ENCODE measurements at places on chromosomes 5 and 9.

GRCh38 chr9:95667789-95668188, 151.0 kb upstream of the PTCH1 start:
- DNase-seq: no peak

DNA sequence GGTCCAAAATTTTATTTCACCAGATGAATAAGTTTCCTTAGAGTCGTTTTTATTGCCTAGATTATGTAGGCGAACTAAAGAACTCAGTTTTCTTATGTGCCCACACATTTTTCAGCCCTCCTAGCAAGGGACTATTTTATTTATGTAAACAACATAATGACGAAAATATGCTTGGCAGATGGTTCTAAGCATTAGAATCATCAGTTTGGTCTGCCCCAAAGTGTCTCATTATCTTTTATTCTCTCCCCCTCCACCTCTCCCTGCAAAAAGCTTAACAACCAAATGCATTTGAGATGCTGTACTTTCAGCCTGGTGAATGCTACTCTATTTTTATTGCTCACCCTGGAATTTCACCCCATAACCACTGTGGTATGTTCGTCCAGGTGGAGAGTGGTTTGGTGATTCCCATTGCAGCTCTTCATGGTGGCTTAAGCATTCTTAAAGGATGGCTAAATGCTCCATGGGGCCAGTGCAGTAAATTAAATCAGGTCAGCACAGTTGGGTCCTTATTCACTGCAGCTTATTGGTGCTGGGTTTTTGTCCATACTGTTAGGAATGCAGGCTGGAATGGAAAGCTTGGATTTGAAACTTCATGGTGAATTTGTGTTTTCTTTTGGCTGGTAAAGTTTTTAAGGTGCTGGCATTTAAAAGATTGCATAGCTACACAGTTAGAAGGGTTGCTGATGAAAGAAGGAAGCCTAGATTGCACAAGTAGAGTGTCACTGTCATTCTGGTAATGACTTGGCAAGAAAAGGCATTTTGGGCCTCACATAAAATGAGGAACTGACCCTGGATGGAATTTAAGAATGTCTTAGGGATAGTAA, 39.2 kb downstream of the TLE4 start:
- no peak for DNase-seq

DNA sequence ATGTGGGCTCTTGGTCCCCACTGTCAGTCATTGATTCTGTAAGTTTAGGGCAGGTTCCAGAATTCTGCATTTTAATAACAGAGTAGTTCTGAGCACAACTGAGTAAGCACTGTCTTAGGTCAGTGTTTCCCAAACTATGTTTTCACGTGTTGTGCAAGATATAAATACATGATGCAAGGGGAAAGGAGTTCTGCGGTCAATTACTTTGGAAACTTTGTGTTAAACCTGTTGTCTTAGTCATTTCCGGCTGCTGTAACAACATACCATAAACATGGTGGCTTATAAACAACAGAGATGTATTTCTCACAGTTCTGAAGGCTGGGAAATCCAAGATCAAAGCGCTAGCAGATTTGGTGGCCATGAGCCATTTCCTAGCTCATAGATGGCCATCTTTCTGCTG, 69.8 kb downstream of the EQTN start:
- DNase-seq: no peak

- no peak for DNase-seq
Observed at GRCh38 chr9:88826771-88827181, 164.5 kb upstream of the S1PR3 start.

DNA sequence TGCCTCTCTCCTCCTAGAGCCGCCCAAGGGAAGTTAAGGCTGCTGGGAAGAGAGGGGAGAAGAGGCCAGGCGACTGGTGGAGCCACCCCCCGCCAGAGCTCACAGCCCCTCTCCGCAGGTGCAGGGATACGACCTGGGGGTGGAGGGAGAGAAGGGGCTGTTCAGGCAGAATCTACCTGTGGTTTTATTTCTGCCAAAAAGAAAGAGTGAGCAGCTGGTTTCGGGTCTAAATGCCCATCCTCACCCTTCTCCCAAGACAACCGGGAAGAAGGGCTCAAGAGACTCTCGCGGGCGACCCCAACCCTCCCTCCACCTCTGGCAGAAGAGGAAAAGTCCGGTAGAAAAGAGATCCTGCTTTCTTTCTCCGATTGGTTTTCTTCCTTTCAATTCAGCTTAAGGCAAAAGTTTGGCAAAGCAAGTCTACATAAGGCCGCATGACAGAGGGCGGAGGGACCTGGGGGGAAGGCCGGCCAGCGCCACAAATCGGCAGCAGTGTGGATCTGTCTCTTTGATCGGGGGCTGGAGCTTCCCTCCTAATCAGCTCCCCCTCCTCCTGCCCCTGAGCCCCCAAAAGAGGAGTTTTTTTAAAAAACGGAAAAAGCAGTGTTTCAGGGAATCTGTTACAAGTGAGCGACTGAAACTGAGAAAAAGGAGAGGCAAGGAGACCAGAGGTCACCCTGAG, 16.3 kb downstream of the FAM78A start:
- no peak for DNase-seq

- no peak for DNase-seq
Observed at GRCh38 chr5:92969781-92970237, 611.2 kb downstream of the NR2F1-AS1 start.

- no peak for DNase-seq
Observed at GRCh38 chr9:89933578-89933977, 328.8 kb downstream of the GADD45G start.

DNA sequence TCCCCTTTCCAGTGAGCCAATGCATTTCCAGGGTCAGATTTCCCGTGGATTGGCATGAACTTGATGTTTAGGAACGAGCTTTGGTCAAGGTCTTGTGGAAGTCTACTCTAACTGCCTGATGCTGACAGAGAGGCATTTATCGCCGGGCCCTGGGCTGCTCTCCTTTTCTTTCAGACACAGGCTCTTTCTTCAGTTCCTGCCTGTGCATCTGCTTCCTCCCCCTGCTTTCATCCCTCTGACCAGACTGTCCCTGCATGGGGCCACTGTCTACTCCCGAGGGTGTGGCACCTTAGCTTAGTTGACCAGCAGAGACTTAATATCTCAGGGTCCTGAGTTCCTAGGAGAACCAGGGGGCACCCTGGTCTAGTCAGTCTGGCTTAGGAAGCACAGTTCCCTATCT, 41.2 kb downstream of the RALGPS1 start:
- DNase-seq: no peak

DNA sequence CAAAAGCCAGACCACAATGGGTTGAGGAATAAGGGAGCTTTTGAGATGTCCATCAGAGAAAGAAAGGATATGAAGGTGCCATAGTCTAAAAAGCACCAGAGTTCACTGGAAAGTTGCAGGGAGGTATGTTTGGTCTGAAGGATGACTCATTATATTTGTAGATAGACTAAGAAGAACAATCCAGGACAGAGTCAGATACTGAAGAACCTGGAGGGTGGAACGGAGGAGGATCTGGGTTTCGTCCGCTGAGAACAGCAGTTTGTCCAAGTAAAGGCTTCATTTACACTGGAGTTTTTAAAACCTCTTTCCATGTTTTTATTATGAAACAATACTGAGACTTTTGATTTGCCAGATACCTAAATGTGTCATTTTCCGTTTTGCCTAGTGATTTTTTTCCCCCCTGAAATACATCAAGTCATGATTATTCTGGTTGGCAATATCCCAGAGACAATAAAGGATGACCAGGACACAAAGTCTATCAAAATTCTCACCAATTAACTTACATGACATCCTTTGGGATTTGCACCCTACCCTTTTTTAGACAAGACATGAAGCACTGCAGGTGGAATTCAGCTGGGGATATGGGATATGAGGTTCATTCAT, 219.9 kb downstream of the MLLT3 start:
- DNase-seq: no peak

- DNase-seq: no peak
Observed at GRCh38 chr5:125198270-125198974, 452.0 kb upstream of the ZNF608 start.

- no peak for DNase-seq
Observed at GRCh38 chr9:127876764-127877562, 512 bp downstream of the AK1 start.

GRCh38 chr9:34279411-34279810, 49.7 kb downstream of the KIF24 start:
- no peak for DNase-seq

DNA sequence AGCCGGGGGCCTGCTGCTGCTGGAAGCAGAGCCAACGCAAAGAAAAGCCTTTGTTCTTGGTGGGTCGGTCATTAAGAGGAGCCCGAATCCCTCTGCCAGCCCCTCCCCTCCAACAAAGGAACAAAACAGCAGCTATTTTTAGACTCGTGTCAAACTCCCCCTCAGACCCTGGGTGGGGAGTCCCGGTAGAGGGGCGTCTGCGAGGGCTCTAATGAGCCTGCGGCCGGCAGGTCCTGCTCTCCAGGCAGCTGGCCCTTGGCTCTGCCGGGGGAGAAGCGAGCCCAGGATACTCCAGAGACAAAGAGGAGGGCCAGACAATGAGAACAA, 114.0 kb downstream of the LHX2 start:
- DNase-seq: no peak

GRCh38 chr9:32869404-32869803, 86.1 kb downstream of the TMEM215 start:
- no peak for DNase-seq

- DNase-seq: no peak
Observed at GRCh38 chr5:146345578-146346366, 7.1 kb downstream of the POU4F3 start.

- DNase-seq: no peak
Observed at GRCh38 chr5:109199289-109199688, 210.5 kb downstream of the PJA2 start.

GRCh38 chr5:163880302-163880701, 374.9 kb downstream of the MAT2B start:
- no peak for DNase-seq

GRCh38 chr9:127175764-127176163, 53.3 kb upstream of the ANGPTL2 start:
- DNase-seq: no peak

GRCh38 chr5:160390787-160391696, 8.8 kb downstream of the FAM200C start:
- DNase-seq: no peak

GRCh38 chr5:39256477-39257235, 37.3 kb upstream of the FYB1 start:
- no peak for DNase-seq

GRCh38 chr5:163478126-163478981, 17.9 kb downstream of the HMMR start:
- DNase-seq: no peak

DNA sequence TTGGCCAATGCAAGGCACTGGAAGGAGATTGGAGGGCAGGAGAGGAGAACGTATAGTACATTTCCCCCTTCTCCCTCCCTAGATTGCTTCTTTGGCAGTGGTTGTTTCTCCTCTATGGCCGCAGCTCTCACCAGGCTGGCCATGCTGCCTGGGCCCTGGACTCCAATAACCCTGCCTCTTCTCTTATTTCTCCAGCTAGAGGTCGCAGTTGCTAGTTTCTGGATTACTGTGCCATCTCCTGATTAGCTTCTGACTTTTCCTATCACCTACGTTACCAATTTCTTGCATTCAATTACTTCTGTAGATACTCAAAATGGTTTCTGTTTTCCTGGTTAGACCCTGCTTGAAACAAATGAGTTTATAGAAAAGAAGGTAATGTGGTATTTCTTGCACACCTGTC, 2.4 kb upstream of the MACIR start:
- DNase-seq: no peak

- no peak for DNase-seq
Observed at GRCh38 chr9:127742435-127743088, 7.5 kb upstream of the TOR2A start.

- no peak for DNase-seq
Observed at GRCh38 chr9:1514776-1515363, 464.7 kb downstream of the DMRT2 start.

DNA sequence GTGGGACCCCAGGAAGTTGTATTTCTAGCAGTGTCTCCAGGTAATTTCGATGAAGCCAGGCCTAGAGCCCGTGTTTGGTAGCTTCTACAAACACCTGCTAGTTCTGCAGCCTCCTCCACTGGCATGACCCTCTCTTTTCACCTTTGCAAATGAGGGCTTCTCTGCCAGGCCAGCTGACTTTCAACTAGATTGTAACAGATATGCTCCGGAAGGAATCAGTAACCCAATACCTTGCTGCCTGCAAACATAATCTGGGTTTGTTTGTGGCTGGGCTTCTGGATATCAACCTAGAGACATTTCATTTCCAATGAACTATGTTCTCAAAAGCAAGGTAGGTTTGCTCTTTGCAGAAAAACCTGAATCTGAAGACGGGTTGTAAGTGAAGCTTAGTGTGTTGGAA, 354.8 kb downstream of the DMRT2 start:
- DNase-seq: no peak

DNA sequence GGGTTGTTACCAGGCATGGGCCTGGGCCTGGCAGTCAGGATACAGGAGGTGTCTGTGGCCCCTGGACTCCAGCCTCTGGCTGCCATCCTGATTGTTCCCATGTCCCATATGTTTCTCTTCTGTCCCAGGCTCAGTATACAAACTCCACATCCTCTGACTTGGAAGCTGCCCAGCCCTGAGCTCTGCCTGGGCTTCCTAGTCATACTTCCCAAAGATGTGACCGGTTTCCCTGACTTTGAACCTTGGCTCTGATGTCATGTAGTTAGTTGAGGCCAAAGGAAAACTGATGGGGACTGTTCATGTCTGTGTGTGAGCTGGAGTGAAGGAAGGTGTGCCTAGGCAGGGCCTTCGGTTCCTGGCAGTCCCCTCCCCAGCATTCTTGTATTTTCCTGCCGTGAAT, 50.4 kb downstream of the CYSTM1 start:
- DNase-seq: no peak

GRCh38 chr5:75200776-75201175, 35.9 kb downstream of the ANKRD31 start:
- DNase-seq: no peak

DNA sequence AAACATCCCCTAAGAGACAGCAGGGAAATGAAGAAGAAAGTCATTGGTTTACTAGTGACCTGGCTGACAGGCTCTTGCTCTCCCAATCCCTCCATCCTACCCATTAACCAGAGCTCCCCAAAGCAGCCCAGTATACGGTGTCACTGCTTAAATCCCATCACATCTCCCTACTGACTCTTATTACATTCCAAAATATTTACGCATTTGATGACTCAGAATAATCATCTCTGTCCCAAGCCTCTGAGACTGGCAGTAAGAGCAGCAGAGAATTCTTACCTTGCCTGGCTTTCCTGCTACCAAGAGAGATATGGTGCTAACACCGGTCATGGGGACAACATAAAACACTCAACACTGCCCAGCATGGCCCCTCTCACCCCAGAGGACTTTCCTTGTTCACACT, 20.2 kb upstream of the WHRN start:
- no peak for DNase-seq

- no peak for DNase-seq
Observed at GRCh38 chr5:79842006-79842881, 148.8 kb downstream of the MTX3 start.

DNA sequence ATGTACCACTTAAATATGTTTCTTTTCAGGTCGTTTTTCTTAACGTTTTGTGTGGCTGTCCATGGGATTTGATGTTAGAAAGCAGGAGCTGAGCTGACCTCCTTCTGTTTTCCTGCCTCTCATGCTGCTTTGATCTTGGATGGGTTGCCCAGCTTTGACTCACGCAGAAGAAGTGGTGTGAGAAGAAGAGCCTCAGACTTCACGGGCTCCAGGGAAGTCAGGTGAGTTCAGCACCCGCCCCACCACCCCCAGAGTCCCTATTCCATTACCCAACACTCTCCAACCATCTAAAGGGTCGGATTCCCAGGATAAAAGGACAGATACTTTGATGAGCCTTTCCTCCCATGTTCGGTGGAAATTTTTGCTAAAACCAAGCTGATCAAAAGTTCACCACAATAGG, 373.4 kb downstream of the IRX2 start:
- no peak for DNase-seq
